ENCODE measurements at places on chromosomes 13 and 19. TPM values are rescaled to one million over a fixed set of nuclear protein-coding genes. Genes with fewer than 3 reads are reported as not detected.

GRCh38 chr13:27076421-27076820, 95.2 kb downstream of the USP12 start:
- no peaks in the 10 kb centered on the region for H3K4me1 ChIP-seq
- H3K36me3 ChIP-seq = no peaks in the 10 kb centered on the region
- H3K27me3 ChIP-seq = no peaks in the 10 kb centered on the region
- DNase-seq = no peak
- H3K4me3 ChIP-seq = no peak overlapping the region
- no peak overlapping the region for H3K27ac ChIP-seq

DNA sequence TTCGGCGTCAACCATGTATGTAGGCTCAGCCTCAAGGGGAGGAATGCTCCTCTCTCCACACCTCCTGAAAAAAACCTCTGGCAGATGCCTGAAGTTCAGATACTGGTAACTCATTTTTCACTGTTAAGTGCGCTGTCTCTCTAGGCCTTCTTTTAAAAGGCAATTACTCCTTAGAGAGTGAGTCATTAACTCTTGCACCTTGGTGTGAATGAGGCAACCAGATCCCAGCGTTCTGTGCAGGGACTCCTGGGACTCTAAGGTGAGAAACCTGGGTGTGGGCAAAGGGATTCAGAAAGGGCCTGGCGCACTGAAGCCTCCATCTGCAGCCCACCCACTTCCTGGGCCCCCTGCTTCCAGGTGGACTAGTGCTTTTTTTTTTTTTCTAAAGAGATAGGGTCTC, 71.7 kb downstream of the SIAH3 start:
- H3K36me3 ChIP-seq = no peaks in the 10 kb centered on the region
- no peaks in the 10 kb centered on the region for H3K27me3 ChIP-seq
- no peaks in the 10 kb centered on the region for H3K4me1 ChIP-seq
- DNase-seq = no peak
- no peak overlapping the region for H3K4me3 ChIP-seq
- H3K27ac ChIP-seq = no peak overlapping the region

DNA sequence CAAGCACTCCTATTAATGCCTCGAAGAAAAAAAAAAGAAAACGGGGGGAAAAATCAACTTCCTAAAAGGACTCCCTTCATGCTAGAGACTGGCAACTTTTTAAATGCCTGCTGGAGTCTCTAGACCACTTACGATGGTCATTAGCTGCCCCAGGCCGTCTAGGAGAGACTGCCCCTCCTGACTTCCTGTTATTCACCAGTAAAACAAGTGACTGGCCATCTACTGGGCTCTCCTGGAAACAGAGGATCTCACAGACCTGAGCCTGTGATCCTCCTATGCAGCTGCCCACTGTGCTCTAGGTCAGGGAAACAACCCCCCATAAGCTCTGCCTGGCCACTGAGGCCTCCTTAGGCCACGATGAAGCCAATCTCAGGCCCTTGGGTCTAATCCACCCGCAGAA, 7.4 kb downstream of the ZNF266 start:
- no peaks in the 10 kb centered on the region for H3K36me3 ChIP-seq
- H3K4me3 ChIP-seq = no peak overlapping the region
- no peaks in the 10 kb centered on the region for H3K27me3 ChIP-seq
- no peaks in the 10 kb centered on the region for H3K4me1 ChIP-seq
- H3K27ac ChIP-seq = no peak overlapping the region

DNA sequence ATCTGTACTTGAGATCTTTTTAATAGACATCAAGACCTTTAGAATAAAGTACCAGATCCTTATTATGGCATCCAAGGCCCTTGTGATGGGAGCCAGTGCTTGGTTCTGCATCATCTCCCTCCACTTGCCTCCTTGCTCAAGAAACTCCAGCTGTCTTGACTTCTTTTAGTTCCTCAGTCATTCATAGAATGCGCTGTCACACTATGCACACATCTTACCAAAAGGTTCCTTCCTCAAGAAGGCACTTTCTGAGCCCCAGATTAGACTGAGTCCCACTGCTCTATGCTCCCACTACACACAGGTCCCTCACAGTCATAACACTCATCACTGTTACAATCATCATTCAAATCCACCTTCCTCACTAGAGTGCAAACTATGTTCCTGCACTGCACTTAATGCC, 57.8 kb upstream of the ITM2B start:
- H3K4me1 ChIP-seq = no peaks in the 10 kb centered on the region
- no peak overlapping the region for H3K27ac ChIP-seq
- H3K36me3 ChIP-seq = no peaks in the 10 kb centered on the region
- no peak for DNase-seq
- H3K4me3 ChIP-seq = no peak overlapping the region

DNA sequence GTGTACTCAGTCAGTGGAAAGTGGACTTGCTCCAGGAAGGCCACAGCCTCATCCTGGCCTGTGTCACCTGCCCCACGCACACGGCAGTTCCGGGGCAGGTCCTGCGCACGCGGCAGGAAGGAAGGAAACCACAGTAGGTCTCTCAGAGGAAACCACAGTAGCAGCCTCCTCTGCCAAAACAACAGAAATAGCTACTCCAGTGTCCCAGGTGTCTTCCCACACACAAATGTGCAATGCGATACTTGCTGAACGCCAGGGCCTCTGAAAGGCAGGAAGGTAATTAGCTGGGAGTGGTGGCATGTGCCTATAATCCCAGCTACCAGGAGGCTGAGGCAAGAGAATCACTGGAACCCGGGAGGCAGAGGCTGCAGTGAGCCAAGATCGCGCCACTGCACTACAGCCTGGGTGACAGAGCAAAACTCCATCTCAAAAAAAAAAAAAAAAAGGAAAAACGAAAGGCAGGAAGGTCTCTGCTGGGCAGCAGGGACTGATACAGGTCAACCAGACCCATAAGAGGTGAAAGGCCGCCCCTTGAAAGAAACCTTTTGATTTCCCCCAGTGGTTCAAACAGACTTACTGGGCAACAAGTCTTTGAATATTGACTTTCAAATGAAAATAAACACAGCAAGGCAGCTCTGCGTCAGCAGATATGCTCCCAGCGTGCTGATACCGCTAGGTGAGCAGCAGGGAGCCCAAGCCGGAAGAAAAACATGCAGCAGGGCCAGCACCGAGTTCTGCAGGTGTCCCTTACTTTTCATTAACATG, 49.5 kb downstream of the CRYL1 start:
- H3K27ac ChIP-seq = no peak overlapping the region
- H3K36me3 ChIP-seq = no peaks in the 10 kb centered on the region
- no peak for DNase-seq
- no peak overlapping the region for H3K4me3 ChIP-seq

Gene ZNF677
- 0.34 TPM for total RNA-seq

Gene C1QTNF9
- total RNA-seq = not detected
